ENCODE measurements at places on chromosomes 6 and 20.

DNA sequence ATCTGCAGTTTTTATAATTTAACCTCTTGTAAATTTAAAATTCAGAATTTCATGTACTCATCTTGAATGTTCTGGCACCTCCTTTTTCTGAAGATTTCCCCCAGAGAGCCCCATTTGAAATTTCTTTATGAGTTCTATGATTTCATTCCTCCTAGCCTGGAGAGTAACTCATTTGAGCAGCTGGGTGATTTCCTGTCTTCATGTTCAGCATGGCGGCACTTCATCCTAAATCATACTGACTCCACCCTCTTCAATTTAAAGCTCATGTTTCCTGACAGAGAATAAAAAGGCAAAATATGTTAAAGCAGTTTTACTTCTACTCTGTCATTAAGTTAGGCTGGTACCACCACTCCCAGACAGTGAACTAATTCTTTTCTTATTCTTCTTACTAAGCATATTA lies 250.9 kb upstream of the POU3F2 start:
- DNase-seq: no peak

DNA sequence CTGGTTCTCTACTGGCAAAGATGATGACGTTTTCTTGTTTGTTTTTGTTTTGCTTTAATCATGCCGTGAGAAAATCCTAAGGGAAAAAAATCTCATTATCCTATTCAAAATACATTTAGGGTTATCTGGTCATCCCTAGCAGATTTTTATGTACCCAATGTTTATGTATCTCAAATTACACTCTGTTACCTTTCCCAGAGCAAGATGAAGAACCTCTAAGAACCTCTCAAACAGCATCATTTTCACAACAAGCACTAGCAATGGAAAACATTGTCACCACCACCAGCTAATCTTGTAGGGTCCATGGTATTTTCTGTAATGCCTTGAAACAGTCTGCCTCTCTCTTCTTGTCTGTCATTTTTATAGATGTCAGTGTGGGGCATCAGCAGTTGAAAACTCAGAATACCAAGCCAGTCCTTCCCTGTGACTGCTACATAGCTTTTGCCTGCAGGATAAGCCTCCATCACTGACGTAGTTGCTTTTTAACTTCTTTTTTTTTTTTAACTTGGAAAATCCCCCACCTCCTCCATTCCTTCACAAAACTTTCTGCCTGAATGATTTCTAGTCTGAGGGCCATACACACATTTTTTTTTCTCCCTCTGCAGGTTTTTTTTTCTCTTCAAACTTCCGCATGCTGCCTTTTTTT lies 2.4 kb upstream of the SNAP25 start:
- DNase-seq: no peak

GRCh38 chr20:45342855-45343531 lies 5.2 kb downstream of the SDC4 start:
- no peak for DNase-seq

DNA sequence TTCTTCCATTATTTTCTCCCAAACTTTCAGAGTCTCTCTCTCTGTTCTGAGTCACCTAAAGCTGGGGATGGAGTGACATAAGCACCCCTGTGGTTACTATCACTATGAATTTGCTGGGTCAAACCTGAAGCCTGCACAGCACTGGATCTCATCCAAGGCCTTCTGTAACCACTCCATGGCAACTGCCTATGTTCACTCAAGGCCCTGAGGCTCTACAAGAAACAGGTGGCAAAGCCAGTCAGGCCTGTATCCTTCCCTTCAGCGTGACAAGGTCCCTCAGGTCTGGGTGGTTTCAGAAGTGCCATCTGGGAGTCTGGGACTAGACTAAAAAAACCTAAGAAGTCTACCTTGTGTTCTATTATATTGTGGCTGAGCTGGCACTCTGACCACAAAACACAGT lies 1278.8 kb upstream of the EYS start:
- no peak for DNase-seq

GRCh38 chr6:109008537-109009235 lies 86.0 kb downstream of the SESN1 start:
- DNase-seq: no peak

DNA sequence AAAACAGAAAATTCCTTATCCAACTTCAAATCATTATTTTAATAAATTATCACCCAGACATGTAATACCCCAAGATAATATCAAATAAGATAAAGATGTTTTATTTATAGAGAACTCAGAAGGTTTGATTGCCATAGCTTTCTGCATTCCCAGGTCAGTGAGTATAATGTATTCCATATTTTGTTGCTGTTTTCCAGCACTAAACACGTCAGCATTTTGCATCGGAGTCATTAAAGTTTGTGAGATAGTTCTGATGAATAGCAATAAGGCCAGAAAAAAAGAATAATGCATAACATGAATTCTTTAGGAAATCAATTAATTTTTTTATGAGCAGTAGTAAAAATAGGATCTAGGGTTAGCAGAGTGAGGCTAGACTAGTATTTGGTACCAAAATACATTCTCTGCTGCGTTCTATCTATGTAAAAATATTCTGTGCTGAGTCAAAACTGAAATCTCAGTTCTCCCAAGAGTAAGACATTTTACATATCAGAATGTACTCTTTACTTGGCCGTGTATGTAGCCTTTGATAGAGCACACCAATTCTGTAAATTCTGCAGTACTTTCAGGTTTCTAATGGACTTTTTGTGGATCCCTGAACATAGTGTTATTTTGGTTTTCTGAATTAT lies 269.9 kb upstream of the AGPAT4 start:
- DNase-seq: no peak

- no peak for DNase-seq
Observed at GRCh38 chr20:3687655-3688054, 5.8 kb upstream of the ADAM33 start.

DNA sequence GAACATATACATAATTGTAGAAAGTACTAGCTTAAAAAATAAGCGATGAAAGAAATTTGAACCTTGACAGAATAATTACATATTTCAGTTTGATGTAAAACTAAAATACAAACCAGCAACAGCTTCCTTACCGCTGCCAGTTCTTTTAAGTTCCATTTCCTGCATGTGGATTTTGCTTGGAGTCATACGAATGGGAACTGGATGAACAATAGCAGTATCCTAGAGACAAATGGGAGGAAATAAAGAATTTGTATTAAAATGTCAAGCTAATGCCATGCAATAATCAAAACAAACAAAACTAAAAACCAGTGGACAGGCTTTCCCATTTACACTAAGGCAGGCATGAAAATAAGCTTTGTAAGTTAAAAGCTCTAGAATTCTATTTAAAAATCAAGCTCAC lies 67.1 kb downstream of the REPS1 start:
- no peak for DNase-seq

- DNase-seq: no peak
Observed at GRCh38 chr6:50851049-50851845, 32.6 kb downstream of the TFAP2B start.

DNA sequence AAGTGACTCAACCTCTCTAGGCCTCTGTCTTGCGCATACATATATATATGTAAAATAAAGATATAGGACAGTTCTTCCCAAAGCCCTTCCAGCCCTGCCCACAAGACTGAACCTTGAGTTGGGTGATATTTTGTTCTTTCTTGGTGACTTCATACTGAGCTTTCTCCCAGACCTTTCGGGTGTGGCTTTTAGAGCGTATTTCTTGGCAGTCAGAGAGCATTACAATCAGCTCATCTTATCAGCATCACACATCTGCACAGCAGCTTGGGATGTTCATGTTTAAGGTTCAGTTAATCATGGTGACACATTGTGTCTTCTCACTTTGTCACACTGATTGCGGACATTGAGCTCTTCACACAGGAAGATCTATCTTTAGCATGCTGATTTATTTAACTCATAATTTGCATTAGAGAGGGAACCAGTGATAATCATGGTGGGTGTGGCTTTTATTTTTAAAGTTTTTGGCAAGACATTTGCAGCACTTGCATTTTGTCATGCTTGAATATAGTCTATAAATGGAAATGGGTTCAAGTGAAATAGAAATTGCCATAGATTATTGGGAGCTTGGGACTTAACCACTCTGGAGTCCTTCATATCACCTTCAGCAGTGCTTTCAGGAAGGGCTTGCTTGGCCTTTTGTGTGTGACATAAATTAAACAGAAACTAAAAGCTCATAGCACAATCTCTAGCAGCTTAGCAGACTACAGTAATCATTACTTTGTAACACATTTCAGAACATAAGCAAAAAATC lies 8.3 kb downstream of the KIF3B start:
- DNase-seq: no peak

DNA sequence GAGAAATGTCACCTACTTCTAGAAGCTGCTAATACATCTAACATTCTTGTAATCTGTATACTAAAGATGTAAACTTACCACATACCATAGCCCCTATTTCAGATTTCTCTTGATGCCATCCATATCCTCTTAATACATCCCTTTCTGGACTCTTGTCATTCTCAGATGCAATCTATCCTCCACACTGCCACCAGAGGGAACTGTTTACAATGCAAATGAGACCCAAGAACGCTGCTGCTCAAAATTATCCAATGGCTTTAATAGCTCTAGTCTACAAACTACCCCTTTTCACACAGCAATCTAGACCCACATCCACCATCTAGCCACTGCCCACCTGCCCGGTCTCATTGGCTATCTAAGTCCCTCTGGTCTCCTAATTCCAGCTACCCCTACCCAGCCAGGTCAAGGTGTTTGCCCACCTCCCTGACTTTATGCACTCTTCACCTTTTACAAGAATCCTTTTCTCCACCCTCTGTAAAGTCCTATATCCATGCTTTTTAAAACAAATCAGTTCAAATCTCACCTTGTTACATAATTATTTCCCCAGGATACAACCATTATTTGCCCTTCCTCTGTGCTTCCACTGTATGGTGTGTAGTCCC lies 14.8 kb downstream of the FAXC start:
- DNase-seq: no peak

- no peak for DNase-seq
Observed at GRCh38 chr6:134787261-134787877, 162.5 kb downstream of the ALDH8A1 start.

DNA sequence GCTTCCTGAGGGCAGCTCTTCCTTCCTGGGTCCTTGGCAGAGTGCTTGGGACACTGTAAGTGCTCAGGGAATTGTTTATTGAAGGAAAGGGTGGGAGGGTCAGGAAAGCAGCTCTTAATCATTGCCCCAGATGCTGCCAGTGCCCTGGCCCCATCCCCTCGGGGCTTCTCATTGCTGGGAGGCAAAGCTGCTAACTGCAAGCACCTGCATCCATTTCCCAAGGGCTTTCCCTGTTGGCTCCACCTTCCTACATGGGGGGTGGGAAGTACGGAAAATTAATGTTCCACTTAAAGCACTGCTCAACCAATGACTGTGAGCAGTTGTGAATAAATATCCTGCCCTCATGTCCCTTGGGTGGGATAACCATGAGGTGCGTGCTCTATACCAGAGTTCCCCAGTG lies 56.4 kb downstream of the NDUFAF5 start:
- DNase-seq: no peak

GRCh38 chr6:53524455-53524815 lies 20.5 kb downstream of the GCLC start:
- DNase-seq: no peak

GRCh38 chr6:70479236-70479635 lies 65.9 kb downstream of the FAM135A start:
- DNase-seq: no peak

DNA sequence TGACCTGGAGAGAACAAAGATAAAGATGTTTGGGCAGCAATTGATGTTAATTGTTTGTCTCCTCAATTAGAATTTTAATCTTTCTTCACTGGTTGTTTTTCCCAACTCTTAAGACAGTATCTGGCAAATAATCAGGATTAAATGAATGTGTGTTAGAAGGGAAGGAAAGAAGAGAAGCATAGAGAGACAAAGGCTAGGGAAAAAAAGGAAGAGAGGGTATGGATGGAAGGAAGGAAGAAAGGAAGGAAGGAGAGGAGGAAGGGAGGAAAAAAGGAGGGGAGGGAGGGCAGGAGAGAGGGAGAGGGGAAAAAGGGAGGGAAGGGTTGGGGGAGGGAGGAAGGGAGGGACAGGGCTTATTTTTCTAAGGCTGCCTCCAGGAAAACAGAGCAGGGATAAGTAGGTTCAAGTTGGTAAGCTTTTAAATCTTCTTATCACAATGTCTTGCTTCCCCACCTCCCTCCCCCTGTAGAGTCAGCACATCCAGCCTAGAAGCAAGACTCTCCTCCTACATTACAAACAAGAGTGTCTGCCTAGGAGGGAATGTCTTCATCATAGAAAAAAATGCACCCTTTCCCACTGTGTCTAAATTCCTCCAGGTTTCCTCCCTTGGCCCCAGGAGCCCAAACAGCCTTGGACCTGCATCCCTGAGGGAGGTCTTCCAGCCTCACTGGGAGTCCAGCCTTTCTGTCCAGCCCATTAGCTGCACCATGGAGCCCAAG lies 447.8 kb upstream of the JARID2 start:
- DNase-seq: no peak

GRCh38 chr20:36932476-36933426 lies 18.8 kb downstream of the SAMHD1 start:
- no peak for DNase-seq

GRCh38 chr6:134317471-134318131 lies at the start of gene SGK1:
Gene SGK1 (minus strand): TSS chr6:134318112. CDS start chr6:134317460, 652 bp downstream.
- no peak for DNase-seq

- DNase-seq: no peak
Observed at GRCh38 chr20:19757487-19758132, 448 bp upstream of the RIN2 start.

GRCh38 chr6:11042025-11042749 lies 1.9 kb downstream of the ELOVL2 start:
- no peak for DNase-seq

DNA sequence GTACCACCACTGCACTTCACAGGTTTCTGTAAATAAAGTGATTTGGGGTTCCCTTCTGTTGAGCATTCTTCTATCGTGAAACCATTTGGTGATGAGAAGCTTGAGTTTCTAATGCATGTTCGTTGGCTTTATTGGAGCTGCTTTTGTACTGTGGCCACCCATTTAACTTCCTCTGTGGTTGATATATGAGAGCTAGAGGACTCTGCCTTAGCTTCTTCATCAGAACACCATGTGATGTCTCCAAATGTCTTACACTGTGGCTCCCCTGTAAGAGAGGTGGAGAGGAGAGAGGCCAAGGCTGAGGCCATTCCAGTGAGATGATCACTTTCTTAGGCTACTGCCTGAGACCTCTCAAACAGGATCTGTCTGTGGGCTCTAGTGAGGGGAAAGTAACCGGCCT lies 114.5 kb downstream of the SLC16A10 start:
- no peak for DNase-seq

Measured in stimulated activated CD8-positive, alpha-beta memory T cell treated with anti-CD3 and anti-CD28 coated beads, Interleukin-4, amount 100 ng/mL, for 4 hours (primary cell).